Activated CD8-positive, alpha-beta memory T cell treated with anti-CD3 and anti-CD28 coated beads for 4 hours (primary cell): ENCODE measurements at places on chromosomes 2 and 18.

- DNase-seq: no peak
These were observed 258.4 kb downstream of the MYO3B start for GRCh38 chr2:170436077-170436943.

- DNase-seq: no peak
These were observed 748.7 kb downstream of the RNF144A start for GRCh38 chr2:7665880-7666279.

- no peak for DNase-seq
These were observed 687.3 kb upstream of the FANCL start for GRCh38 chr2:58928391-58928790.

- DNase-seq: no peak
These were observed 262.8 kb downstream of the DYSF start for GRCh38 chr2:71715951-71716696.

DNA sequence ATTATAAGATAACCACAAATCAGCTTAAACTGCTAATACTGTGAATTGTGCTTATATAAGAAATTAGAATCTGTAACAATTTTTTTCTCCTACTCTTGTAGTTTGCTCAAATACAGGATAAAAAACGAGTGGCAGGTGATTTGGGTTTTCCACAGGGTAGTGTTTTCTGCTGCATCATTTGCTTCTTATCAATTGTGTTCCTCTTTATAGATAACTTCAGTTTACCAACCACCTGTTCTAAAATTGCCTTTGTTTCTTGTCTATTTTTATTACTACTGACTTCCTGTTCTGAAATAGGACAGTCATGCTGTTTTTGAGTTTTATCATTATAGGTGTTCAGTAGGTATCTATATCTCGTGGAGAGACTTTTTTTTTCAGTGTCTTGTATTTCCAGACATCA, 56.9 kb downstream of the MFSD6 start:
- DNase-seq: no peak

- DNase-seq: no peak
These were observed 595.2 kb upstream of the HNMT start for GRCh38 chr2:137369106-137369505.

DNA sequence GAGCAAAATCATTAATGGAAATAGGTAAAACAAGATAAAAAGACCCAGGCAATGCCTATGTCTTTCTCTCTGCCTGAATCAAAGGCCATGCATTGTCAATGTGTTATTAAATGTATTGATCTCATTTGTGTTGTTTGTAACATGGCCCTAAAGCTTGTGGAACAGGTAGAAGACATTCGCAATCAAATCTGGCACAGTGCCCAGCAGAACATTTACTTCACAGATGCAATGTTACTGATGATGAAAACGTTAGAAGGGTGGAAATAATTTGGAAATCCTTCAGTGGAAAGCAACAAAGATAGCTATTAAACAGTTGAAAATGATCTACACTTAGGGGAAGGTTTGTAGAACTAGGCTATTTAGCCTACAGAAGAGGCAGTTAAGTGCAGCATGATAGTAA, 368.2 kb downstream of the EPHA4 start:
- DNase-seq: no peak

DNA sequence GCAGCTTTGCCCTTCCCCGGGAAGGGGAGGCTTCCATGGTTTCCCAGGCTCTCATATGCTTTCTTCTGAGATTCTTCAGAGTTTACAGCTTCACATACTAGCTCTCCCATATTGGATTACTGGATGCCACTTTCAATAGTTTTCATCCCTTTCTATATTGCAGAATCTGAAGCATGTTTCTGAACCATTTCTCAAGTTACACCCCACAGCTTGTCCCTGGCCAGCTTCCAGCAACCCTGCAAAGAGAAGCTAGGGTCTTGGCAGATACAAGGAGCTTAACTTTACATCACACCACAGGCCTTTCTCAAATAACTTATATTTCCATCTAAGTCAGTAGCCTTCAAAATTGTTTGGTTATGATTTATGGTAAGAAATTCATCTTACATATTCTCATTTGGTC, 39.6 kb downstream of the LHCGR start:
- no peak for DNase-seq

GRCh38 chr18:62438402-62438801, 84.4 kb upstream of the ZCCHC2 start:
- DNase-seq: no peak

GRCh38 chr2:236919209-236919608, 166.5 kb upstream of the COPS8 start:
- no peak for DNase-seq

GRCh38 chr2:154455166-154455565, 243.3 kb upstream of the KCNJ3 start:
- no peak for DNase-seq

DNA sequence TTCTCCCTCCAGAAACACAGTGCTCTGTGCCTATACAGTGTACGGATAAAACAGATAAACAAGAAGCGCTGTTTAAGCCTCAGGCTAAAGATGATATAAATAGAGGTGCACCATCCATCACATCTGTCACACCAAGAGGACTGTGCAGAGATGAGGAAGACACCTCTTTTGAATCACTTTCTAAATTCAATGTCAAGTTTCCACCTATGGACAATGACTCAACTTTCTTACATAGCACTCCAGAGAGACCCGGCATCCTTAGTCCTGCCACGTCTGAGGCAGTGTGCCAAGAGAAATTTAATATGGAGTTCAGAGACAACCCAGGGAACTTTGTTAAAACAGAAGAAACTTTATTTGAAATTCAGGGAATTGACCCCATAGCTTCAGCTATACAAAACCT, 70.7 kb downstream of the TANK start:
- DNase-seq: no peak

GRCh38 chr2:72938455-72938854, 21.1 kb downstream of the EMX1 start:
- DNase-seq: no peak

DNA sequence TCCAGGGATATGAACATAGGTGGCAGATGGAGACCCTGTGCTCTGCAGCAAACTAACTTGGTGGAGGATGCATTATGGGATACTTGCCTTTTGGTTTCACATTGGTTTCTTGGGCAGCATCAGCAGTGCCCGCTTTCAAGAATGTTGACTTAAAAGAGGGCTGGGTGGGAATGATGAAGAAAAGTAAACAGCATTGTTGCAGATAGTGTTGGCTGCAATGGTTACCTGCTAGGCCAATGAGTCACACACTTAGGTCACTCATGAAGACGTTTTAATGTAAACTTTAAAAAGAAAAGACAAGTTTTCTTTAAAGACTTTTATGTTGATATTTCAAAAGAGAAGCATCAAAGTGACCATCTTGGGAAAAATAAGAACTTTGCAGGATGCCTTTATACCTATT, 26.1 kb upstream of the FAM237A start:
- DNase-seq: no peak

DNA sequence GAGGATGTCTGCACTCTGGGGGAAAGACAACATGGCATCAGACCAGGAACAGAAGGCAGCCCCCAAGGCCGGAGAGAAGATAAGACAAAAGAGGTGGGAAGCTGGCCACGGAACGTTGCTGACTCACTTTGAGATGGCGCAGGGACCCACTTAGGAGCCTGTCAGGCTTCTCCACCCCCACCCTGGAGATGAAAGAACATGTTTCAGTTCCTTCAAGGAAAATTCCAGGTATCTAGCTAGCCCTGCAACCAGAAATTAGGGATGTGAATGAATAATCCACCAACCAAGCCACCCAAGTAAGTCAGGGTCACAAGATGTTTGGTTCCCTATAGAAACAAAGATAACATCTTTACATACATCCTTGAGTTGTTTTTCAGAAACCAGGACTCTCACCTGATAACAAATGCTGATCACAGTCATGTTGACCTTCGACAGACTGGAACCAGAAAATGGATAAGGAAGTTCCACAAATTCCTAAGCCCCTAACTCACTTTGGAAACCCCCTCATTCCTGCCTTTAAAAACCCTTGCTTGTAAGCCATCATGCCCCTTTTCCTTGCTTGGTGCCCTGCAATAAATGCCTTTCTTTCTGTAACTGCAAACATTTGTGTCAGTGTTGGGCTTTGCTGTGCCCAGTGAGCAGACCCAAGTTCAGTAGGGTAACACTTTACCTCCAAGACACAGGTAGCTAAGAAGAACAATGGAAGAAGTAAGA, 31.9 kb downstream of the PSTPIP2 start:
- DNase-seq: no peak

DNA sequence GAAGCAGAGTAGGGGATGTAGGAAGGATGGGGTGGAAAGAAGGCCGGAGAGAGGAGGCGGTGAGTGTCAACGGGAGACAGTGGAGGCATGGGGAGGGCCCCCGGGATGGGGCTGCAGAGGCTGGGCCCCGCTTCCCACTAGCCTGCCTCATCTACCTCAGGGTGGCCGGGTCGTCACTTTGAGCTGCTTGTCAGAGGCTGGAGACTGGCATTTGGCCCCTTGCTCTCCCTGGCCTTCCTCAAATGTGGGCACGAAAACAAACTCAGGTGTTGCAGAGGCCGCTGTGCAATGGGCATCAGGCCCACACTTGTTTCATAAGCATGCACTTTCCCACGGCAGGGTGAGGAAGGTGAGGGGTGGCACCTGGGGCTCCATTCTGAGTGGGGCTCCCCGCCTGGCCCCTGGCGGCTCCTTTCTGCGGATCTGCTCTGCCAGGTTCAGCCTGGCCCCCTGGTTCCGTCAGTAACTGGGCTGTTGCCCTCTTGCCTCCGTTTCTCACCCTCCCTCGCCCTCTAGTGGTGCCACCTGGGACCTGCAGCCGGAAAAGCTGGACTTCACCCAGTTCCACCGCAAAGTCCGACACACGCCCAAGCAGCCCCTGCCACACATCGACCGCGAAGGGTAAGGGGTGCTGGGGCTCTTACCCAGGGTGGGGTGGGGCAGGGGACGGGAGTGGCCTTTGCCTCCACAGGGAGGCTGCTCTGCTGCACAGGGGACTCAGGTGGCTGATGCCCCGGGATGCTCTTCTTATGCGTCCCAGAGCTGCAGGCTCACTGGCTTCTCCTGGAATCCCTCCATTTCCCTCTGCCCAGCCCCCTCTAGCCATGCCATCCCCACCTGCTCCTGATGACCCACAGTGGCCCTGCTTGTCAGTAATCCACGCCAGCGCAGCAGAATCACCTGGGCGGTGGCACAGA, 125.4 kb downstream of the CTIF start:
- DNase-seq: no peak

DNA sequence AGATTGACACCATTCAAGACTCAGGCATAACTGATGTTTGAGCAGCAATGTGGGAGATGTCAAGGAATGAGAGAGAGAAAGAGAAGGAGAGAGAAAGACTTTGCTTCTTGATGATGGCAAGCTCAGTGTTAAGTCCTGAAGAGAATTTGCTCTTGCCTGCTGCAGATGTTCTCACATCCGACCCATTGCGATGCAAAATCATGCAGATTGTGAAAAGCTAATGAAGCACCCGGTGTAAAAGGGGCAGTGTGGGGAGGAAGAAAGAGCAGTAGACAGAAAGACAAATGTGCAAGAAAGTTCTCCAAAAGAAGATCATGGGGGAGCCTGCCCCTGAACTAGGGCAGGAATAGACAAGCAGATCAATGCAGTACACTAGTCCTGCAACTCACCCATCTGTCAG, 57.7 kb downstream of the EMX1 start:
- DNase-seq: no peak

DNA sequence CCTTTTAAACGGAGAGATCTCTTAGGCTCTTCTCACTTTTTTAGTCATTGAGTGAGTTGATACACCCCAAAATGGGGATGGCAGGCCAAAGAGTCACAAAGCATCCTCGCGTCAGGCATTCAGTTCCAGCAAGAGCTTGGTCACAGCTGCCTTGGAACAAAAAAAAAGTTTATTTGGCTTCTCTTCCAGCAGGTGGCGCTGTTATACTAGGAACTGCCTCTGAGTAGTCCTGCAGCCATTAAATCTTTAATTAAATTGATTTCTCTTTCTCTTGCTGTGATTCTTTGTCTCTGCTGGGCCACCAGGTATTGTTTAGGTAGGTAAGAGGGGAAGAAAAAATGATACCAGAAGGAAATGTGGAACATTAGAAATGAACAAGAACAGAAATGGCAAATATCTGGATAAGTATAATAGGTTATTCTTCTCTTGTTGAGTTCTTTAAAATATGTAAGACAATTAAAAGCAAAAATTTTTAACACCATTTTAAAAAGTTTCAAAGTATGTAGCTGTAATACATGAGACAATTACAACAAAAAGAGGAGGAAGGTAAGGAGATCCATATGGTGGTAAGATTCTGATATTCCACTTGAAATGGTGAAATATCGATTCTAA, 175.1 kb downstream of the GALNT1 start:
- DNase-seq: peak; percentile 15

DNA sequence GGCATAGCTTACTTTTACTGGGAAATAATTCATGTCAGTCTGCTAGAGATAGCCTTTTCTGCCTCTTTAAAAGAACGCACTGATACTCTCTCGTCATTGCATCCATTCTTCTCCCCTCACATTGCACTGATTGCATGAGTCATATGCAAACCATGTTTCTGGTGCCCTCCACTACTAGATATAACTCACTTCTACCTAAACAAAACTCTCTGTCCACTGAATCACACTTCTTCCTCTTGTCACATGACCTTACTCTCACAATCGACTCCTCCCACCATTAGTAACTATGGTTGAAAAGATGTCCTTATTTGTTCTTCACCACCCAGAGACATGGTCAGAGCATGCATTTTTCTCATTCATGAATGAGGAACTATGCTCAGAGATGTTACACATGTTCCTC, 158.0 kb downstream of the CSRNP3 start:
- no peak for DNase-seq

DNA sequence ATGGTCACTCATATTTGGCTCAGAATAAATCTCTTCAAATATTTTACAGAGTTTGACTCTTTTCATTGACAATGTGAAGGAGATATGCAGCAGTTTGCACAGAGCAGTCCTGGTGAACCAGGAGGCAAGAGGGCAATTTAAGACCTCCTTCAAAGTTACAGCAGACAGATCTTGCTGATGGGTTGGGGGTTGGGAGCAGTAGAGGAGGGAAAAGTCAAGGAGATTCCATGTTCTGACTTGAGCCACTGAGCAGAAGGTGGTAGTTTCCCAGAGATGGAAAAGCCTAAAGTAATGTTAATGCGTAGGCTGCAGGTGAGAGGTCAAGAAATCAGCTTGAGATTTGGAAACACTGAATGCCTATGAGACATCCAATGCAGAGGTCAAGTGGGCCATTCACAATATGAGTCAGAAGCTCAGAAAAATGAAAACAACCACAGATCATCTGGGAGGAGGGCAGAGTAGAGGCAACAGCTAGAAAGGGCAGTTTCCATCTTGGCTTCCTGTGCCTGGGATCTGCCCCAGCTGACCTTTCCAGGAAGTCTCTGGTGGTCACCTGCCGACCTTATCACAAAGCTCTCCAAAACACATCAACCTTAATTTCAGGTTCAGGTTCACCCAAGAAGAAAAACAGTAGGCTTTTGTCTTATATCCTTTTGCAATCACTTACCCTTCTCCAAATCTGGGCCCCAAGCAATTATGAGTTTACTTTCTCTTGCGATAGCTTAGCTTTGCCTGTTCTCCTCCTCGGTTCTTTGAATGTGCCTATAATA, 197.5 kb upstream of the ARL4C start:
- no peak for DNase-seq

DNA sequence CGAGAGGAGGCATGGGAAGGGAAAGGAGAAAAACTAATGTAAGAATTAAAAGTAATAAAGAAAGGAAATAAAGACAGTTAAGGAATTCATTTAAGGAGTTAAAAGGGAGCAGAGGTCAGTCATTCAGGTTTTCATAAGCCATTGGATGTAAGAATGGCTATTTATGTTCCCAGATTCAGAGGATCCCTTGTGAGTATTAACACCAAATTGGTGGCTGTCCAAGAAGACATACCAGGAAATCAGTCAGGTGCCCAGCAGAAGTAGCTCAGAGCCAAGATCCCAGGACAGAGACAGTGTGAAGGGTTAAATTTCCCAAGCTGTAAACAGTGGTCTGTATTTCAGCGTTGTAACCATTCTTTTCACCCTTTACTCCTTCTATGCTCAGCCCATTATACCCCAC, 550.4 kb downstream of the BCL11A start:
- DNase-seq: no peak
